ENCODE measurements at places on chromosomes 7 and 10.

DNA sequence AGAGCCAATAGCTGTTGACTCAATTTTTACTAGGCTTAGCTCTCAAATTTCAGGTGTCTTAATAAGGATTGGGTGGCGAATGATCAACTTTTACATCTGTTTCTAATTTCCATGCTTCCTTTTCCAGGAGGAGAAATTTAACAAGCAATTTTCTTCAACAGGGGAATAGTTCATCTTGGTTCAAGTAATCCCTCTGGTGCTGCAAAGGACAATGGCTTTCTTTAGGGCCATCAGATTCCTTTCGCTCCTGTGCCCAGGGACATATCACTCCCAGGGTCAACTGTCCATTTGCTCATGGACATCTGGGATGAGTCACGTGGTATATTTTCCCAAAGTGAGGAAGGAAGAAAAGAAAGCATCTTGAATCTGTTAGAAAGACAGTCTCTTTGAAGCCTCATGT is 313.3 kb downstream of the FRMD4A start:
- no peak for DNase-seq

DNA sequence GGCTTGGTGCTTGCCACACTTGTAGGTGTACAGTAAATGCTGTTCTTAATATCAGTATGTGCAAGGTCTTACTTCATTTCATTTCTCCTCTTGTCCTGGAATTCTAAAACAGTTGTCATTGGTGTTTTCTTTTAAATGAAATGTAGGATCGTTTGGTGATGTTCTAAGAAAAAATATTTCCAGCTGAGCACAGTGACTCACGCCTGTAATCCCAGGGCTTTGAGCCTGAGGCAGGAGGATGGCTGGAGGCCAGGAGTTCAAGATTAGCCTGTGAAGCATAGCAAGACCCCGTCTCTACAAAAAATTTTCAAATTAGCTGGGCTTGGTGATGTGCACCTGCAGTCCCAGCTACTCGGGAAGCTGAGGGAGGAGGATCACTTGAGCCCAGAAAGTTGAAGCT is 32.6 kb upstream of the ELN start:
- no peak for DNase-seq

- no peak for DNase-seq
These were observed 660.0 kb downstream of the SORCS1 start for GRCh38 chr10:106504536-106504935.

DNA sequence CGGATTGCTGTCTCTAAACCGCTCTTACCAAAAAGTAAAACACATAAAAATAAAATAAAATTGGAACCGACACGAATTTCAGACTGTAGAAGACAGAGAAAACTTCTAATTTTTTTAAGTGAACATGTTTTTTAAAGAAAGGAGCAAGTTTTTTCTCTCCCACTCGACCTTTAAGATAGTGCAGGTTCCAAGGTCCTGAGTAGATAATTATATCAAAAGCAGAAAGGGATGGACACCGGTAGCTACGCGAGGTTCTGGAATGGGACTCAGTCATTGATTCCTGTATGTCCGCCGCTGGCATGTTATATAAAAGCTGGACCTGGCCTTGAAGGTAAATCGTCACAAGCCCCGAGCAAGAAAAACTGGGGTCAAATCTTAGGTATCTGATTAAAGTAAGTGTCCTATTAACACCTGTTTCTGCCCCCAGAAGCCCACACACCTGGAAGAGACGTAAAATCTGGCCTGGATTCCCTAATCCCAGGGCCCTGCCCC is 462 bp upstream of the CISD1 start:
- no peak for DNase-seq

DNA sequence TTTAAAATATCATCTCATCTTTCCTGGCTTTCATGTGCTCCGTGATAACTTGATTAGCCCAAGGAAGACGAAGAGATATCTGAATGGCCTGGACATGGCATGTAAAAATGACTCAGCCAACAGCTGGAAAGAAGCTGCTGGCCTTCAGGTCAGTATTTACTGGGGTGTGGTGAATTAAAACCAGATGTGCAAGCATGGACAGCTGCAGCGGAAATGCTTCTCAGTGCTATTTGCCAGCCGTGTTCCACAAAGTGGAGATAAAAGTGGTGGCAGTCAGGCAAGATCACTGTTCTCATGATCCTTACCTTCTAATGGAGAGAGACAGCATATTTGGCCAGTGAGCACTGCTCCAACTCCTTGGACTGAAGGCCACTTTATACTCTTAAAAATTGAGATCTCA is 203.1 kb upstream of the VSTM2A start:
- no peak for DNase-seq

DNA sequence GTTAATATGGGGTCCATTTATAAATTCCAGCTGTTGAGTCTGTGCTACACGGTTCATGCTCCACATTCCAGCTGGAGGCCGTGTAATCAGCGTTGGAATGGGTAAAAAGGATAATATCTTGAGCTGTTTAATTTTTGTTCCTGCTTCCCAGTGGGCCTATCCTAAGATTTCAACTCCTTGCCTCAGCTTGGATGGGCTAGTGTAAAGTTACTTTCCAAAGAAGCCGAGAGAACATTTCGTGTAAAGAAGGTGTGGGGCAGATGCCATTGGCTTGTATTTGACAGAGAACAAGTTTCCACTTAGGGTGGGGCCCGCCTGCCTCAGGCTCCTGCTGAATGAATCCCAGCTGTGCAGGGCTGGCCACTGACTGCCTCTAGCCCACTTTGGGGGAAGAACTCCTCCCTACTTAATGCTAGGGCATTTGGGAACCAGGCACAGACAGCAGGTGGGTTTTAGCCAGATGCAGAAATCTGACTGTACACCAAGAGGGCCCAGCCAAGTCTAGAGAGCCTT is 125.9 kb upstream of the LYZL2 start:
- no peak for DNase-seq

DNA sequence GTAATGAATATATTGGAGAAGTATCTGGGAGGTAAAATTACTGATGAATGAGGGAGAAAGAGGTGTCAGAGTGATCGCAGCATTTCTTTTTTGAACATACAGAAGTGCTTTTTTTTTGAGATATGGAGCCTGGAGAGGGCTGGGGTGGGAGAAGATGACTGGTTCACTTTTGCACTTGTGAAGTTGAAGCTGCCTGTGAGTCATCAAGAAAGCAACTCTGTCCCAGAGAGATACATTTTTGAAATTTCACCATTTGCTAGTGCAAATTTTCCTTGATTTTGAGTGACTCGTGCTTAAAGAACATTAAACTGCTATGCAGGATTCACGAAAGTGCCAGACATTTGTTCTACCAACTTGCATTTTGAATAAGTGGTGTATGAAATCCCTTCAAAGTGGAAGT is 81.8 kb downstream of the ADRA2A start:
- no peak for DNase-seq

DNA sequence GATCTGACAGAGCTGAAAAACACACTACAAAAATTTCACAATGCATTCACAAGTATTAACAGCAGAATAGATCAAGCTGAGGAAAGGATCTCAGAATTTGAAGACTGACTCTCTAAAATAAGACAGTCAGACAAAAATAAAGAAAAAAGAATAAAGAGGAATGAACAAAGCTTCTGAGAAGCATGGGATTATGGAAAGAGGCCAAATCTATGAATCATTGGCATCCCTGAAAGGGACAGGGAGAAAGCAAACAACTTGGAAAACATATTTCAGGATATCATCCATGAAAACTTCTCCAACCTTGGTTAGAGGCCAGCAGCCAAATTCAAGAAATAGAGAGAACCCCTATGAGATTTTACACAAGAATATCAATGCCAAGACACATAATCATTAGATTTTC is 804.8 kb upstream of the IGFBP3 start:
- DNase-seq: no peak

GRCh38 chr10:29977171-29977570 is 82.2 kb downstream of the JCAD start:
- DNase-seq: no peak

GRCh38 chr10:43816351-43817321 is 168.0 kb upstream of the ZNF32 start:
- peak; percentile 79 for DNase-seq

DNA sequence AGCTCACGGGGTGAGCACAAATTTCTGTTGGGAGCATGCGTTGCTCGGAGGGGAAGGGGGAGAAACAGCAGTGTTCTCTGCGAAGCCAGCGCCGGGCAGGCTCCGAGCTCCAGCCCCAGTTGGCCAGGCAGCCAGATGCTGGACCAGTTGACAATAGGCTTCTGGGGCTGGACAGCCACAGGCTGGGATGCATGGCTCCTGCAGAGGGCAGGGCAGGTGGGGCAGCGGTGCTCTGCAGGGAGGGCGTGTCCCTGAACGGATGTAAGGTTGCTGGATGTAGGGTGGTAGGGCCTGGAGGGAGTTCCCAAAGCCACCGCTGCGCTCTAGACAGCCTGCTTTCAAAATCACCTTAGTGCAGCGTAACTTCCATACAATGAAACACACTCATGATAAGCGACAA is 574.9 kb downstream of the GLRX3 start:
- no peak for DNase-seq

- DNase-seq: no peak
These were observed 163.2 kb upstream of the PRR15 start for GRCh38 chr7:29400437-29400836.

DNA sequence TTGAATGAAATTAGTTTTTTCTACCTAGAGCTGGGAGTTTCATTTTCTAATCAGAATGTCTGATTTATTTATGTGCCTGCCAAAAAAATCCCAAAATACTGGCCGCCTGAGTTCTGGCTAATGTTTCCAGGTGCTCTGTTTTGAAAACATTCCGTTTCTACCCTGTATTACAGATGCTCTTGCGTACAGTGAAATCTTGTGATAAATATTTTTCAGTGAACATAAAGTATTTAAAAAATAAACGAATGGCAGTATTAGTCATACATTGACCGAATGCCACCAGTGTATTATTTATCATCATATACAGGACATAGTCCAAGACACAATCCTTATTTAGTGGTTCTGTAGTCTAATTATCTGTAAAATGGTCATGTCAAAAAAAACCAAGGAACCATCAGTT is 102.8 kb downstream of the KAT6B start:
- no peak for DNase-seq

GRCh38 chr10:125824736-125825135 is 1.4 kb downstream of the BCCIP start:
- DNase-seq: no peak

DNA sequence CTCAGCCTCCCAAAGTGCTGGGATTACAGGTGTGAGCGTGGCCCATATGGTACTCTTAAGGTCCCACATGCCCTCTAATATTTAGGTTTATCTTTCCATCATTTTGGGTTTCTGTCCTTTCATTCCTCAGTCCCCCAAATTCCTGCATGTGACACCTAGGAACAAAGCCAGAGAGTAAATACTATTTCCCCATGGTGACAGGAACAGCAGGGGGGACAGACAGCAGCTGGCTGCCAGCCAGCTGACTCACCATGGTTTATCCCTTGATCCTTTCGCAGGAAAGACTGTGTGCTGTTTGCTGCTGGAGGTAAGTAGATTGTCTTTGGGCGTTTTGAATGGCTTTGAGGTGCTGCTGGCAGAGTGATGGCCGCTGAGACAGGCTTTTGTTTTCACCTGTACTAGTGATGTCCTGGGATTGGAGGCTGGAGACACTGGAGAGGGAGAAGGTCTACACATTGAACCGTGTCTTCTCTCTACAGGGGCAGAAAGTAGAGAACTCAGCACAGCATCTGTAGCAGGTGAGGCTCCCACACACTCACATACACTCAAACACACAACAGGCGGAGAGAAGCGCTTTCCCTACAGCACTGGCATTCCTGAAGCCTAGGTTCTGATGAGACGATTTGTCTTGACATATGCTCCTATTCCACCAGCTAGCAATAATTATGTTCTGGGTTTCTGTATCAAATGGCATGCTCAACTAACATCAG is 83.7 kb upstream of the EFCAB10 start:
- no peak for DNase-seq

- no peak for DNase-seq
These were observed 93.5 kb downstream of the UPF2 start for GRCh38 chr10:11949152-11949551.

GRCh38 chr10:104337521-104337984 is 712 bp downstream of the ITPRIP start:
- DNase-seq: no peak

DNA sequence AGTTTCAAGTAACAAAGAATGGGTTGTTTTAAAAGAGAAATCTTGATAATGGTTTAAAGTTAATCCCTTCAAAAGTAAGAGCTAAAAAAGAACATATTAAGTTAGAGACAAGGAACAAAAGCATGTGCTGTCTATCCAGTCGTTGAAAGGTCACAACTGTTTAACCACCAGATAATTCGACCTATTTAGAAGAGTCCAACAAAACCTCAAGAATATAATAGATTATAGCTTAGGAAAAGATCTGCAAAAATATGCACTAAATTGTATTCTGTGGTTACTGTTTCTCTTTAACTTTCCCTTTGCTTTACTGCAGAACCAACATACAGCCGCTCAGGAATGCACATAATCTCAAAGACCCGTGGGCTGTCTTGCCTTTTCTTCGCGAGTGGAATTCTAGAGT is 74.9 kb downstream of the PCGF5 start:
- no peak for DNase-seq

GRCh38 chr10:86401588-86402282 is 35.1 kb upstream of the GRID1 start:
- DNase-seq: peak; percentile 17

- DNase-seq: no peak
These were observed 105.6 kb downstream of the VTI1A start for GRCh38 chr10:112552593-112553110.

Measured in CD8-positive, alpha-beta T cell (primary cell).